ENCODE measurements at places on chromosomes 5 and 9.

DNA sequence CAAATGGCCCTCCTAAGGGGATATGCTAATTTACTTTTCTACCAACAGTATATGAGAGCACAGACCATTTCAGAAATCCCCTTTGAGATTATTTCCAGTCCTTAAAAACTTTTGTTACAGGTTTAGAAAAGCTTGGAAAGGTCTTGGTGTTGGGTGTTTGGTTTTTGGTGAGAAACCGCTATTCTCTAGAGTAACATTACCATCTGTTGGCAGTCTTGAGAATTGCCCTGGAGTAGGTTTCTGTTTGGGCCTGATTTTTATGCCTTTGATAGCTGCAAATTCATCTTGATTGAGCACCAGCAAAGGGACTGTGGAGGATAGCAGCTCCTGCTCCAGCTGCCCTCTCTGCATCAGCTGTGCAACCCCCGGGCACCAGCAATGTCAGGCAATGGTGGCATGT is 8.0 kb downstream of the NUDT2 start:
- peak; percentile 35 for DNase-seq

- DNase-seq: no peak
Measured at GRCh38 chr9:89137542-89138462, 40.8 kb downstream of the SHC3 start.

DNA sequence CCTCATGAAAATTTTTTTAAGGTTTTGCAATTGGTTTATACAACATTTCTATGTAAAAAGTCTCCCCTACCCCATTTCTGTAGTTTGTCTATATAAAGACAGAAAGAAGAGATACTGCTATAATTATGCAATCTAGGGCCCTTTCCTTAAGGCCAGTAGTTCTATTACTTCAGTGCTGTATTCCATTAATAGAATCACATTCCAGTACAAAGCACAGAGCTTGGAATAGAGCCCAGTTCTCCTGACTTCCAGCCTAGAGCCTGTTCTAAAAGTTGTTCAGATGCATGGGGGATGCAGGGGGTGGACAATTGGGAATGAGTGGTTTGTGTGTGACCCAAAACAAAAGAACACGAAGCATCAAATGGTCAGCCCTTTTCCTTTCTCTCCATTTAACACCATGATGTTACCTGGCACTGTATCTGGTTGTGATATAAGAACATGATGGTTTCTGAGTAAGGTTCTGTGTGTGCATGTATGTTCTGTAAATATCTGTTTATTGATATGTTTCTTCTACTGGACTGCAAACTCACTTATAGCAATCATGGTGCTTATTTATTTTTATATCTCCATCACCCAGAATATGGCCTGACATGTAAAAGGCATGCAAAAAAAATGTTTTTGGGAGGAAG is 8.2 kb upstream of the GRAMD2B start:
- DNase-seq: no peak

- DNase-seq: no peak
Measured at GRCh38 chr5:139640421-139641115, 7.6 kb upstream of the CXXC5 start.

- no peak for DNase-seq
Measured at GRCh38 chr9:4030751-4031150, 269.1 kb downstream of the GLIS3 start.

GRCh38 chr5:119362714-119363113 is 6.9 kb downstream of the TNFAIP8 start:
- no peak for DNase-seq

DNA sequence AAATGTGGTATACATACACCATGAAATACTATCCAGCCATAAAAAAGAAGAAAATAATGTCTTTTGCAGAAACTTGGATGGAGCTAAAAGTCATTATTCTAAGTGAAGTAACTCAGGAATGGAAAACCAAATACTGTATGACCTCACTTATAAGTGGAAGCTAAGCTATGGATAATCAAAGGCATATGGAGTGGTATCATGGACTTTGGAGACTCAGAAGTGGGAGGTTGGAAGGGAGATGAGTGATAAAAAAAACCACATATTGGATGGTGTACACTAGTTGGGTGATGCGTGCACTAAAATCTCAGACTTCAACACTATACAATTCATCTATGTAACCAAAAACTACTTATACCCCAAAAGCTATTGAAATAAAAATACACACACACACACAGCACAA is 24.5 kb downstream of the ADAMTS12 start:
- DNase-seq: no peak

DNA sequence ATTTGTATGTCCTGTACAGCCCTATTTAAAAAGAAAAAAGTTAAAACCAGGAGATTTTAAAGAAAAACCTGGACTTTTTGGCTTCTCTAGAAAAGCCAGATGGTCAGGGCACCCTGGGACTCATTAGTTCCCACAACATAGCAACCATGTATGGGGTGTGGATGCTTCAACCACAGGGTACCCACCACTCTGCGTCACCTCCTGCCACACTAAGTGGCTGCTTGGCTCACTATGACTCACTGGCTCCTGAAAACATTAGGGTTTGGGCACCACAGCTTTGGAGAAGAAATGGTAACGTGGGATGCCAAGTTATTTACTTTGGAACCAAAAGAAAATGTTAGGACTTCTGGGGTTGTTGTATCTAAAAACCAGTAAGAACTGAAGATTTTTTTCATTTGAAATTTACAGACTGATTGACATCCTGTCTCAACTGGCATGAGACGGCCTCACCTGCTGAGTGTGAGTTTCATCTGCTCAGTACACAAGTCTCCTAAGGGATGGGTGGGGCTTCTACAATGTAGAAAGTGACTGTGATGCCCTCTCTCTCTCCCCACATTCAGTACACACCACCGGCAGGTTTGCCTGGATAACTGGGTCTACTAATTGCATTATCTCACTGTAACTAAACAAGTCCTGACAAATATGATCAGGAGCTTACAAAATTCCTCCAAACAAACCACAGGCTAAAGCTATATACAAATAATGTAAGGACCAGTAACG is 103.9 kb downstream of the ESM1 start:
- no peak for DNase-seq

- no peak for DNase-seq
Measured at GRCh38 chr5:34545626-34546025, 110.5 kb upstream of the RAI14 start.

- DNase-seq: no peak
Measured at GRCh38 chr9:130987054-130987453, 21.9 kb upstream of the LAMC3 start.

- DNase-seq: peak; percentile 57
Measured at GRCh38 chr9:107465467-107466451, 23.8 kb downstream of the KLF4 start.

- no peak for DNase-seq
Measured at GRCh38 chr5:9681706-9682105, 51.6 kb upstream of the TAS2R1 start.

- DNase-seq: peak; percentile 87
Measured at GRCh38 chr5:140549237-140550144, 2.0 kb downstream of the EIF4EBP3 start.

GRCh38 chr9:129084087-129084486 is 3.2 kb downstream of the DOLPP1 start:
- no peak for DNase-seq

DNA sequence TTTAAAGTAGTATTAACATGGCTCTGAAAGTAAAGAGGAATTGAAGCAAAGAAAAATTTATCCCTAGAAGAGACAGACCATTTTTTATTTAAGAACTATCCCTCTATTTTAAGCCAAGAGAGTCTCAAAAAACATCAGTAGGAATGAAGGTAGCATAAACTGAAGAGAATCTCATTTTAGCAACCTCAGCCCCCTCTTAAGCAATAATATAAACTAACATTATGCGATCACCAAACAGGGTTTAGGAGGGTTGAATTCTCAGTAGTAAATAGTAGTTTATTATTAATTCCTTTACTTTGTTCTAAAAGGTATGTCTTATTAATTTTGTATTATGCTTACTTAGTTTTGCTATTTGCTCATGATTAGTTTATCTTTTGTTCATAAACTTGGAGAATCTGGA is 287.4 kb downstream of the CDK5RAP2 start:
- DNase-seq: no peak

GRCh38 chr5:116506488-116506887 is 68.1 kb downstream of the SEMA6A start:
- DNase-seq: no peak

DNA sequence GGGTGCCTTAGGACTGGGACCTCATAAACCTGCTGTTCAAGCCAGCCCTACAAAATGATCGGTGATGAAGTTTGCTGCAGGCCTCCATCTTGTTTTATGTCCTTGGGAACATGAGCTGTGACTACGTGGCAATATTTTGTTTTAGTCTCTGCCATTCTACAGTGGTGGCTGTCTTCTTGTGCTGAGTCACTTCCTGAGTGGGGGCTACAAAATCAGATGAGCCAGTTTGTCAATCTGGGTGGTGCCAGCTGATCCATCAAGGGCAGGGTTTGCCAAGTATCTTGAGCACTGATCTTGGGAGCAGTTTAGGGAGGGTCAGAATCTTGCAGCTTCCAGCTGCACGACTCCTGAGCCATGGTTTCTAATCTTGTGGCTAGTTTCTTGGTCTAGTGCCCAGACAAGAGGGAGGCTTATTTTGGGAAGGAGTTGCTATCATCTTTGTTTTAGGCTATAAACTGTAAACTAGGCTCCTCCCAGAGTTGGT is 94.7 kb downstream of the YTHDC2 start:
- peak; percentile 83 for DNase-seq

DNA sequence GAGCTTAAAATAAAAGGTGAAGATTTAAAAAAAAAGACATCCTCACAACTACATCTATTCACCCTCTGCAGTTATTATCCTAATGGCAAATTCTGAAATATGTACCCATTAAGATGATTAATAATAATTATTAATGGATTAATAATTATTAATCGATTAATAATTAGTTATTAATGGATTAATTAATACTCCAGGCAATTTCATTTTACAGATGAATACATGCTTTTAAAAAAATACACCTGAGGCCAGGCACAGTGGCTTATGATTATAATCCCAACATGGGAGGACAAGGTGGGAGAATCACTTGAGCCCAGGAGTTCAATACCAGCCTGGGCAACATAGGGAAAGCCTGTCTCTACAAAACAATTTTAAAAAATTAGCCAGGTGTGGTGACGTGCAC is 182.4 kb downstream of the ARRDC3 start:
- DNase-seq: no peak

DNA sequence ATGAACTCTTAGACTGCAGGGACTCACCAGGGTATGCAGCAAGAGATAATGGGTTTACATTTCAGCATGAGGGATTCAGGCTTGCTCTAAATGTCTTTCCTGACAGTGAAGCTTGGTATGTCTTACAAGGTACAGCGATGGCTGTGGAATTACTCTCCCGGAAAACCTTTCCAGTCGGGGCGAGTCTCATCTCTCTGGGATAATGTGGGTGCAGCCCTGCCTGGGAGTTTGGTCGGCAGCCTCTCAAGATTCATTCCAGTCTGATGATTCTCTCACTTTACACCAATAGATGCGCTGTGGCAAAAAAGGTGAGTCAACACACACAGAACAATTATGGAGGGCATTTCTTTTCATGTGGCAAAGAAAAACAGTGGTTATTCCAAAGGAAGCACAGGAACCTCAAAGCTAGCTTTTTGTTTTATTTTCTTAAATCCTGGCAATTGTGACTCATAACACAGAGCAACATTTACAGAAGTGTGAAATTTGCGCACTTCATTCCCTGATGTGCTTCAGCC is 190.3 kb downstream of the DCP2 start:
- DNase-seq: no peak

- DNase-seq: peak; percentile 57
Measured at GRCh38 chr9:121700165-121700831, 48.9 kb downstream of the DAB2IP start.

- DNase-seq: peak; percentile 21
Measured at GRCh38 chr9:89154651-89155336, 23.8 kb downstream of the SHC3 start.

GRCh38 chr5:35741126-35741716 is 115.5 kb upstream of the IL7R start:
- DNase-seq: no peak

GRCh38 chr5:36378551-36378950 is 76.8 kb upstream of the RANBP3L start:
- DNase-seq: no peak

DNA sequence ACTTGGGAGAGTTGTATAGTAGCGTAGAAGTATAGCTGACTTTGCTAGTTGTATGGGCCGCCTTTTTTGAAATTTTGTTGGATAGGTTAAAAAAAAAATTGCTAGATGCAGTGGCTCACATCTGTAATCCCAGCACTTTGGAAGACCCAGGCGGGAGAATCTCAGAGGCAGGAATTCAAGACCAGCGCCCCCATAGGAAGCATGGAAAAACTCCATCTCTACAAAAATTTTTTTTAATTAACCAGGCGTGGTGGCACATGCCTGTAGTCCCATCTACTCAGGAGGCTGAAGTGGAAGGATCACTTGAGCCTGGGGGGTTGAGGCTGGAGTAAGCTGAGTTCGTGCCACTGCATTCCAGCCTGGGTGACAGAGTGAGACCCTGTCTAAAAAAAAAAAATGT is 59.2 kb downstream of the SMC5 start:
- no peak for DNase-seq

GRCh38 chr5:170137694-170138214 is 32.1 kb downstream of the FOXI1 start:
- no peak for DNase-seq

DNA sequence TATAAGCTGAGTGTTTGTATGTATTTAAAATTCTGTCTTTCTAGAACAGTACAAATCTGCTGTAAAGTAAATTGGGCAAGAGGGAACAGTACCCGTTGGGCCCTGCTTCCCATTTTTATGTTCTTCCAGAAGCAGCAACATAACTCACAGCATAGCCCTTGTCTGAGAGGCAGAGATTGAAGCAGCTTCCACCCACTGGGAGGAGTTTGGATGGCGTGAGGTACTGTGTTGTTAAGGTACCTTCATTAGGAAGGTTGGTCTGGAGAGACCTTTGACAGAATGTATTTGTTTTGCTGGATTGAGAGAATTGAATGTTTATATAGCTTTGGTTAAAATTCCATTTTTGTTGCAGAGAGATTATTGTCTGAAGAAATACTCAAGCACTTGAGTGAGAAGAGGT is 24.8 kb downstream of the RAI14 start:
- no peak for DNase-seq
